ENCODE measurements at places on chromosomes 11 and 22.

- DNase-seq, result no peak
These were observed 26.1 kb downstream of the TMEM184B start for GRCh38 chr22:38246692-38247091.

- peak; percentile 76 for DNase-seq
These were observed 2.2 kb upstream of the RPS19BP1 start for GRCh38 chr22:39534591-39535356.

DNA sequence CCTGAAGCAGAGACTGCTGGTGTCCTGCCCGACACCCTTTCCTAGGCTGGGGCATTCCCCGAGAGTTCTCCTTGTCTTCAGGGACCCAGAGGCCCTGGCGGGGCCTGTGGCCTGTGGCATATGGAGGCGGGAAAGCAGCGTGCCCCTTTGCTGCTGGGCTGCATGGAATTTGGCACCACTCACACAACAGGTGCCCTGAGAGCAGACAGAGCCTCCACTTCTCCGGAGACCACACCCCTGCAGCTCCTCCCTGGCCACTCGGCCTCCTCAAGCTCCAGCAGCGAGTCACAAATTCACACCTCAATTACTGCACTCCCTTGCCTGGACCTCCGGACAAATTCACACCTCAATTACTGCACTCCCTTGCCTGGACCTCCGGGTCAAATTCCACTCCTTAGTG is 1375.2 kb downstream of the TBC1D22A start:
- no peak for DNase-seq

DNA sequence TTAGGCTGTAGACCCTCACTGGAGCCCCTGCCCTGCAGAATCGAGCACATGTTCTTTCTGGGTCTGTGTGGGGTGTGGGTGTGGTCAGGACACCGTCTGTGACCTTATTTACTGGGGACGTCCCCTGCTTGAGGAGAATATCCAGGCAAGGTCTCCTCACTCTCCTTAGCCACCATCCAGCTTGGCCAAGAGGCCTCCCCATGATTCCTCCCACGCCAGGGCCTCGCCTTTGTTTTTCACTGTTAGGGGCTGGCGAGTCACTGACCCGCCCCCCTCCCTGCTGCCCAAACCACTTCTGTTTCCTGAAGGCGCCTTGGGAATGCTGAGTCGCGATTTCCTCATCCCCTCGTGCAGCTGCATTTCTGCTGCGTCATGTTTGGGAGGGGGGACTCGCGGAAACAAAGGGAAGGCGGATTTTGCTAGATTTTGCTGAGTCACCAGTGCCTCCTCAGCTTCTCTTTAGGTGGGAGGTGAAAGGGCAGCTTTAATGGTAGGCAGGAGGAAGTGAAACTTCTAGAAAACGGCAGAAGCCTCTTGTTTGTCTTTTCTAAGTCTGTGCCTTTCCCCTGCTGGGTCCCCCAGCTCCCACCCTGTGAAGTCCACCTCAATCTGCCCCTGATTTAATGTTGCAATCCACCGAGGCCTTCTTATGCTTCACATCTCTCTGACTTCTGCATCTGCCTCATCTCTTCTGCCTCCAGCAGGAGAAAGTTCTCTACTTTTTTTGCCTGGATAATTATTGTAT is 4.0 kb upstream of the HMOX1 start:
- DNase-seq, result peak; percentile 13
